ENCODE measurements at places on chromosomes 3 and 15. TPM values are rescaled to one million over a fixed set of nuclear protein-coding genes. Genes with fewer than 3 reads are reported as not detected.

GRCh38 chr3:192212335-192212734 lies 515.0 kb downstream of the FGF12 start:
- H3K4me3 ChIP-seq: no peak overlapping the region
- H3K36me3 ChIP-seq: no peaks in the 10 kb centered on the region
- H3K4me1 ChIP-seq: peaks cover 50% of the 10 kb centered on the region
- no peaks in the 10 kb centered on the region for H3K27me3 ChIP-seq

DNA sequence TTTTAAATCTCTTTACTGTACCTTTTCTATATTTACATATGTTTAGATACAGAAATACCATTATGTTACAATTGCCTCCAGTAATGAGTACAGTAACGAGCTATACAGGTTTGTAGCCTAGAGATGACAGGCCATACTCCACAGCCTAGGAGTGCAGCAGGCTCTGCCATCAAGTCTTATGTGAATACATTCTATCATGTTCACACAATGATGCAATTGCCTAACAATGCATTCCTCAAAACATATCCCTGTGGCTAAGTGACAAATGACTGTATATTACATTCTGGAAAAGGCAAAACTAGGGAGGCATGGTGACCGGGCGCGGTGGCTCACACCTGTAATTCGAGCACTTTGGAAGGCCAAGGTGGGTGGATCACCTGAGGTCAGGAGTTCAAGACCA lies 192.4 kb upstream of the IGF1R start:
- no peak overlapping the region for H3K27ac ChIP-seq
- no peak for ATAC-seq
- H3K4me3 ChIP-seq: no peak overlapping the region
- H3K27me3 ChIP-seq: no peaks in the 10 kb centered on the region
- no peaks in the 10 kb centered on the region for H3K4me1 ChIP-seq

Gene IFRD2
- total RNA-seq: 83.9 TPM

Gene SMAD6
- 11.1 TPM for total RNA-seq

DNA sequence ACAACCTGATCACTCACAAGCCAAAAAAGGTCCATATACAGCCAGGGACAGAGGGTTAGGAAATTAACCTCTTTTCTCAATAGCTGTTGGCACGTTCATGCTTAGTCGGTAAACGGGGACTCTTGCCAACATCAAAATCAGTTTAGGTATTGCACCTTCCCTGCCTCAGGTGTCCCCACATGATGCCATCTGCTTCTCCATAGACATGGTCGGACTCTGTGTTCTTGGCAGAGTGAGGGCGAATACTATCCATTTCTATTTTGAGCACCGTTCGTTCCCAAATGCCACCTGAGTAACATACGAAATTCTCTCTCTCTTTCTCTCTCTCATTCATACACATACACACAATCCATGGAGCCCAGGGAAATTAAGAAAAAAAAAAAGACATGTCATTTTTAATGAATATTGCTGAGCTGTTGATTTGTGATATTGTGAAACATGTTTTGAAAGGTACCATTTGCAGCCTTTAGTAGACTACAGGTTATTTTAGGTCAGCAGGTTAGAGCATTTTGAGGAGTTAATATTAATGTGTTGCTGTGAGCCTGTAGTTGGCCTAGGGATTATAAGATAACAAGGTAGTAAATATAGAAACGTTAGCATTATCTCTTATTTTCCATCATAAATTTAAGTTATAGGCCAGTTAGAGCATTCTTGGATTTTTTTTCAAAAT lies 78.5 kb downstream of the GHSR start:
- no peaks in the 10 kb centered on the region for H3K36me3 ChIP-seq
- H3K27ac ChIP-seq: no peak overlapping the region
- peaks cover 3% of the 10 kb centered on the region for H3K4me1 ChIP-seq
- H3K27me3 ChIP-seq: no peaks in the 10 kb centered on the region
- H3K4me3 ChIP-seq: no peak overlapping the region

- no peaks in the 10 kb centered on the region for H3K4me1 ChIP-seq
- no peak overlapping the region for H3K4me3 ChIP-seq
- H3K36me3 ChIP-seq: no peaks in the 10 kb centered on the region
- no peak for ATAC-seq
- no peaks in the 10 kb centered on the region for H3K27me3 ChIP-seq
These were observed 36.4 kb upstream of the GSK3B start for GRCh38 chr3:120130656-120131055.

- no peaks in the 10 kb centered on the region for H3K36me3 ChIP-seq
- H3K4me1 ChIP-seq: peaks cover 24% of the 10 kb centered on the region
- H3K4me3 ChIP-seq: no peak overlapping the region
- H3K27me3 ChIP-seq: no peaks in the 10 kb centered on the region
- no peak for ATAC-seq
- H3K27ac ChIP-seq: no peak overlapping the region
These were observed 5.4 kb downstream of the CLN6 start for GRCh38 chr15:68224108-68224507.

Gene RAB6B
- total RNA-seq: 5.8 TPM

DNA sequence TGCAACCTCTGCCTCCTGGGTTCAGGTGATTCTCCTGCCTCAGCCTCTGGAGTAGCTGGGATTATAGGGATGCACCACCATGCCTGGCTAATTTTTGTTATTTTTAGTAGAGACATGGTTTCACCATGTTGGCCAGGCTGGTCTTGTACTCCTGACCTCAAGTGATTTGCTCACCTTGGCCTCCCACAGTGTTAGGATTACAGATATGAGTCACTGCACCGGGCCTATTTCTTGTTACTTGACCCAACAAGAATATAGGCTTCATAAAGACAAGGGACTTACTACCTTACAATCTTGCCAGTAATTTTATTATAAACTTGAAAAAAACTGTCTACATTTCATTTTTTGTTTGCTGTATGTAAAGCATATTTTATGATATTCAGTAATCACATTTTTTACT lies 21.4 kb upstream of the ZBTB47 start:
- H3K27me3 ChIP-seq: no peaks in the 10 kb centered on the region
- no peak overlapping the region for H3K4me3 ChIP-seq
- H3K4me1 ChIP-seq: no peaks in the 10 kb centered on the region
- peaks cover 13% of the 10 kb centered on the region for H3K36me3 ChIP-seq

Gene MYLK
- total RNA-seq: 1,558 TPM

GRCh38 chr3:66133050-66133757 lies 87.6 kb upstream of the SLC25A26 start:
- no peak overlapping the region for H3K27ac ChIP-seq
- no peak overlapping the region for H3K4me3 ChIP-seq
- H3K27me3 ChIP-seq: no peaks in the 10 kb centered on the region
- no peaks in the 10 kb centered on the region for H3K4me1 ChIP-seq

Data from gastroesophageal sphincter (tissue), 4 donors.